NCI-H69 (cell line): ENCODE measurements at places on chromosomes 12 and 14.
A peak's percentile ranks its signal among the peaks of the same experiment; 100 is the strongest.

- peak; percentile 97 for DNase-seq
These were observed 4.4 kb downstream of the TXNRD1 start for GRCh38 chr12:104219908-104220404.

DNA sequence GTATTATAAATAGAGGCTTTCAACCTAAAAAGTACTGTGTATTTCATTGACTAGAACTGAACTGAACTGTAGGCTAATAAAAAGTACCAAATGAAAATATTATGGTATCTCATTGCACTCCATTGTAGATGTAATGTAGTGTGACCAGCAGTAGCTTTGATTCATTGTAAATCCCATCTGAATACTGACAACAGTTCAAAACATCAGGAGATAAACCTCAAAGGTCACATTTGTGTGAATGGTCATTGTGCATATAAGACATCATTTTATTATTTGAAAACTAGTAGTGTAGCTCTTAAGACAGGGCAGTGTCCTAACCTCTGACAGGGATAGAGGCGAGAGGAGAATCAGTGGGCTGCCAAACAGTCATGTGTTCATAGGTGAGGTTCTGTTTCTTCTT is 286.6 kb downstream of the FBXL14 start:
- DNase-seq: no peak

DNA sequence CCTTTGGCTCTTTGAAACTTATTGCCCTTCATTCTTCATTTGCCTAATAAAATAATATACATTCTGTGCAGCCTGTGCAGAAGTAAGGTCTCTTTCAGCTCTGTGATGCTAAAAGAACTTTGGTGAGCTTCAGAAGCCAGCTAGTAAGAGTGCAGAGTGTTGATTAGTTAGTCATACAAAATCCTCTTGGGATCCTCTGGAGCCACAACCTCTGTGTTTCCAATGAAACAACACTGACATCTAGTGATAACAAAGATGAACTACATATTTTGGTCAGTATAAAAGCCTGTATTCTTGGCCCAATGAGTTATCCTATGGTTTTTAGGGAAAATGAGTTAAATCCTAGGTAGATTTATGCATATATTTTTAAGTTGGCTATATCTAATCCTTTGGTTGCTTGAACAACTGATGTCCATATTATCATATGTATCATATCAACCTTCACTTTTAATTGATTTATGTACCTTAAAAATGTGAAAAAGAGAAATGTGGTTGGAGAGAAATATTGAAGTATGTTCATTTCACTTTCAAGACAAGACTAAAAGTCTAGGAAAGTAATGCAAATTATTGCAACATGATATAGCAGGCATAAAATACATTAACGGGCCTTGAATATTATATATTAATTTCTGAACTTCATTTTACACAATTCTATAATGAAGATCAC is 158.4 kb downstream of the KLHL28 start:
- peak; percentile 78 for DNase-seq

DNA sequence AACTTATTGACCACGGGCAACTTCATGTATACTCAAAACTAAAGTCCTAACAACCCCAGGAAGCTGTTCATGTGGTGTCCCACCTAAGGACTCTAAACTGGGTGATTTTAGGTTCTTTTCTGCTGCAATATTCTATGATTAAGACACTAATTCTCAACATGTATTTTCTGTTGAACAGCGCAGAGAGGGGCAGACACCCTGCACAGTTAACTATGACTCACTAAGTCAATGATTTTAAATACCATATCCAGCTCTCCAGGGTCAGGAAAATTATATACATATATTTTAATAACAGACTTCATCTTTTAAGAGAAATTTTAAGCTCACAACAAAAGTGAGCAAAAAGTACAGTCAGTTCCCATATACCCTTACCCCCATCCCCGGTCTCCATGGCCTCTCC is 85.0 kb downstream of the FOXN3 start:
- no peak for DNase-seq

DNA sequence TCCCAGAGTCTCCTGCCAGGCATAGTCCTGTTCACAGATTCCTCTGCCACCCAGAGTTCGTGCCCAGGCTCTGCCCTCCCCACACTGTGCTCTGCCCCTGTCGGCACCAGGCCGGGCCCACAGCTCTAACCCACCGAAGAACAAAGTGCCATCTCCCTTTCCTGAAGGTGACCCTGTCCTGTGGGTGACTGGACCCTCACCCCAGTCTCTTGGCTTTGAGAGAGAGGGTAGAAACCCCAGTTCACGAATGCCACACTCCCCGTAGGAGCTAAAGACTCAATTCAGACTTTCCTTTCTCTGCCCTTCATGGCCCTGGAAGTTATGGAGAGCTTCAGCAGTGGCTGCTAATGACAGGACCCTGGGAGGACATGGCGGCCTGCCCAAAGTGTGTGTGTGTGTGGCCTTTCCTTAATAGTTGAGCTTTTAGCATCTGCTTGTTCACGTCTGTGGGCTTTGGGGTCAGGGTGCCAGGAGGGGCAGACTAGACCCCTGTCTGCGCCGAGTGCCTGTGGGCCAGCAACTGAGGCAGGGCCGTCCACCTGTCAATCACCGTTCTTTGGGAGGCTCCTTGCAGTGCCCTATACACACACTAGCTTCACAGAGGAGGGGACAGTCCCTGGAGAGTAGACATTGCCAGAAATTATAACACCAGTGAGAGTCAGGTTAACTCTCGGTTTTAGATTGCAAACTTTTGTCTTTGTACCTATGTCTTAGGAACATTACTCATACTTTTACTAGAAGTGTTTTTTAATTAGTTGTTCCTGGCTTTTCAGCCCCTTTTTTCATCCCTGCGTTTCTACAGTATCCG is 84.6 kb upstream of the DYNC1H1 start:
- DNase-seq: no peak

- DNase-seq: no peak
These were observed 15.4 kb upstream of the ANKLE2 start for GRCh38 chr12:132776816-132777568.

DNA sequence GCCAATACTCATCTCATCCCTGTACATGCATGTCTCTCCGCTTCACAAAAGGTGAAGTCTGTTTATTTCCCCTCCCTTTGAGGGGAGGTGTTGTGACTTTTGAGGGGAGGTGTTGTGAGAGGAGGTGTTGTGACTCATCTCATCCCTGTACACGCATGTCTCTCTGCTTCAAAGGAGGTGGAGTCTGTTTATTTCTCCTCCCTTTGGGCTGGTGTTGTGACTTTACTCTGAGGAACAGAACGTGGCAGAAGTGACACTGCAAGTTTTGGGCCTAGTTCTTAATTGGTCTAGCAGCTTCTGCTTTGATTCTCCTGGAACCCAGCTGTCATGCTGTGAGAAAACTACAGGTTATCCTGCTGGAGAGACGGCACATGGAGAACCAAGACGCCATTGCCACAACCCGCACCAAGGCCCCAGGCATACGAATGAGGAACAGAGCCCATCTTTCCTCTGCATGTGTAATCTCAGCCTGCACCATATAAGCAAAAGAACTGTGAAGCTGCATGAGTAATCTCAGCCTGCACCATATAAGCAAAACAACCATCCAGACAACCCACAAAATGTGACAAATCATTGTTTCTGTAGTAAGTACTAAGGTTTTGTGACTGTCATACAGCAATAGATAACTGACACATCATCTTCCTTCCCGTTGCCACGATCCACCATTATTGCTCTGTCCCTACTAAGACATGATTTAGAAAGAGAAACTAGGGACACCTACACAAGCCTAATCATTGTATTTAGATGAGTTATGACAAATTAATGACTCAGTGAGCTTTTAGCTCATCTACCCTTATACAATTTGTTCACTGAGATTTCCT is 30.0 kb downstream of the GALNT4 start:
- DNase-seq: no peak

DNA sequence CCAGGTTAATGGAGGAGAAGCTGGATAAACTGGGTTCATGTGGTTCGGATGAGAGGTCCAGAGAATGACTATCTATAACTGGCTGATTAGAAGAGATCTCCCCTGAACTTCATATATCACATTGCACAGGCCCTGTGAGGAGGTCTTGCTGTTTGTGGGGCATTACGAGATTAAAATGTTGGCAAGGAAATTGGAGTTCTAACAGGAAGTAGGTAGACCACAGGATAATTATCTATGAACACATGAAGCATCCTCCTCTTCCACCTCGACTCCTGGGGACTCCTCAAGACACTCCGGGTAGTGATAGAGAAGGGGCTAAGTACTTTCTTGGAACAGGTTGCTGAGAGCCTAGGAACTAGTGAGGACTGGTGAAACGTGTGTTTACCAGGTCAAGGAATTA is 418.8 kb downstream of the KCNH5 start:
- DNase-seq: no peak

DNA sequence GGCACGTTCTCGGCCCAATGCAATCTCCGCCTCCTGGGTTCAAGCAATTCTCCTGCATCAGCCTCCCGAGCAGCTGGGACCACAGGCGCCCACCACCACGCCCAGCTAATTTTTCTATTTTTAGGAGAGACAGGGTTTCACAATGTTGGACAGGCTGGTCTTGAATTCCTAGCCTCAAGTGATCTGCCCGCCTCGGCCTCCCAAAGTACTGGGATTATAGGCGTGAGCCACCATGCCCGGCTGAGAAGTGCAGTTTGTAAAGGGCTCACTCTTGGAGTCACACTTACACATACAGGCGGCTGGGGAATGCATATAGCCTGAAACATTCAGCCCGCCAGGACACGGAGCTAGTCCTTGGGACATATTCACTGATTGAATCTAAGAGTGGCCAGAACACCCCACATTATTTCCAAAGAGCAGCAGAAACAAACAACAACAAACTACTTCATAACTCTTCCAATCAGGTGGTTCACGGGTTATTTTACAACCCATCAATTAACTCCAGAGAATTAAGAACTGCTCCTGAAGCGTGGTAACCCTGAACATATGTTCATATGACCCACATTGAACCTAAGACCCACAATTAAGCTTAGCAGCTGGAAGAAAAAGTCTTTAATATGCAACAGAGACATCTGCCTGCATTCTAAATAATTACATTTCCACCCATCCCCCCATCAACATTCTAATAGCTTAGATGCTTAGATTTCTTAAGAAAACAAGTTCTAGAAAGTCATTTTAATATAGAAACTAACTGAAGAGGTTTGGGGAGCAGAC is 49.2 kb downstream of the SSH1 start:
- peak; percentile 94 for DNase-seq

DNA sequence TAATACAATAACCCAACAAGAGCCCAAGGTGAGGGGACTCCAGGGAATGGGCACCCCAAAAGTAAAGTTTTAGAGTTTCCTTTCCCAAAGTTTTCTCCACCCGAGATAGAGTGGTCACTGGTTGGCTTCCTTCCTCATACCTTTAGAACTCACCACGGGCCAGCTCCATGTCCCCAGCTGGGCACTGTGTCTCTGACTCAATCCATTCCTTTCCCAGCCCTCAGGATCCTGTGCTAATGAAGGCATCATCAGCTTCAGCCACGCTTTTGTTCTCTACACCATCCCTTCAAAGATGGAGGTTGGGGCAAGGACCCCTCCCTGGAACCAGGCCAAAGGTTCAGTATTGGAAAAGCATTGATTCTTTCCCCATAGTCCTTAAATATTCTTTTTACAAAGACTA is 59.8 kb upstream of the VASH1 start:
- DNase-seq: no peak

- DNase-seq: no peak
These were observed 35.1 kb downstream of the EIF2S3B start for GRCh38 chr12:10540776-10541205.

GRCh38 chr12:89874146-89874545 is 165.5 kb upstream of the ATP2B1 start:
- no peak for DNase-seq

- DNase-seq: peak; percentile 64
These were observed 23.1 kb upstream of the NKX2-8 start for GRCh38 chr14:36605506-36605857.

DNA sequence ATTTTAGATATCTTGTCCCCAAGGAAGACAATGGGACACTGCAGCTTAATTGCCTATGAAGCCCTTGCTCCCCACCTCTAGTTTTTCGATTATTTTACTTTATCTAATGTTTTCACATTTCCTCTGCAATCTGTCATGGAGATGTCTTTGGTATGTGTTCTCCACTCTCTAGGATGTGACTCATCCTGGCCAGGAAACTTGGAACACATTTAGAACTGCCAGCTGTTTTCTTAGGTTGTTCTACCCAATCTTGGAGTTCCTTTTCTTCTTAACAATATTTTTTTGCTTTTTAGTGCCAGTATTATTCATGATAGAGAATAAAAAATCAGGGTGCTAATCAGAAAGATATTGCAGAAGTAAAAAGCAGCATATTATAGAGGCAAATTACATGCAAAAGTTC is 101.7 kb upstream of the CLEC14A start:
- DNase-seq: no peak

DNA sequence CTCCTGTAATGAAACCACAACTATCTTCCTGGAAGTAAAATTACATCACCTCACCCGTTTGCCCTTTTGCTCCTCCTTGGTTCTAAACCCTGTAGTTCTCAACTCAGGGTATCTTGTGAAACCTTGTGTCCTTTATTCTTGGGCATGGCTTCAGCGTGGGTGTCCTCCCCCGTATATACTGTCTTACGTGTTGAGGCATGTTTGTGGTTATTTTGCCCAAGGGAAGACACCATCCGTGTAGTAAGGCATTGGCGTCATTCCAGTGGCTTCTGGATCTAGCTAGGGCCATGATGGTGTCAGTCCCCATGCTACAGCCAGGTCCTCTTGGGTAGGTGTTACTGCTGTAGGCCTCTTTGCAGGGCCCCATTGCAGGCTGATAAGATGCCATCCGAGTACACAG is 115.4 kb downstream of the ZFP36L1 start:
- DNase-seq: peak; percentile 18

GRCh38 chr12:76560086-76560491 is 518 bp upstream of the OSBPL8 start:
- DNase-seq: no peak

- DNase-seq: peak; percentile 68
These were observed 22.1 kb upstream of the LRRC9 start for GRCh38 chr14:59897757-59898383.

DNA sequence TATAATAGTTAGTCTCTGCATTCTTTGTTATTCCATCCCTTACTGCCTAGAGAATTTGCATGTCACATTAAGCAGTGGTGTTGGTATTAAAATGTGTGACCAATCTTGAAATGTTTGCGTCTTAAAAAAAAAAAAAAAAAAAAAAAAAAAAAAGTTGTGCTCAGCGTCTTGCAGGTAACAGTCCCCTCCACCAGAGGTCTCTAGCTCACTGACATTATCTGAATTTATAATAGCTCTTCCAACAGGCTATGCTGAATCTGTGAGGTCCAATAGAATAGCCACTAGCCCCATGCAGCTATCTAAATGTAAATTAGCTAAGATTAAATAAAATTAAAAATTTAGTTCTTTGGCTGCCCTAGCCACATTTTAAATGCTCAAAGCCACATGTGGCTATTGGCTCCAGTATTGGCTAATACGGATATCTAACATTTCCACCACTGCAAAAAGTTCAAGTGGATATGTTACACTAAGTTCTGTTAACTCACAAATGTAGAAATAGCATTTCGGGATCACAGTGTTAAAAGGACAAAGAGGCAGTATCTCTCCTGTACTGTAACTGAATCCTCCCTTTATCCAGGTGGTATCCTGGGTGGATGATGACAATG is 28.7 kb downstream of the NKX2-8 start:
- peak; percentile 80 for DNase-seq

DNA sequence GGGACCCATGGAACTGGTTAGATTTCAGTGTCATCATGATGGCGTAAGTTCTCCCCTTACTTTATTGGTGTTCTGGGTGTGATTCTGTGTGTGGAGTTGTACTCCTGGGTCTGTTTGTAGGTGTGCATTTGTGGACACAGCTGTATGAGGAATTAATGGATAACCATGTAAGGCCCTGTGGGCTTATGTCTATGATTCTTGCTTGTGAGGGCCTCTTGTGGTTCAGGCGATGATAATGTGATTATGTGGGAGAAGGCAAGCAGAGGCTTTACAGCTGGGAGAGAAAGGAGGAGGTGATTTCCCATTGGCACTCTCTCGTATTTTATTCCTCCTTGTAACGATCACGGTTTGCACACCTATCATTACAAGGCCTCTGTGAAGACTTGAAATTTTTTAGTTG is 96.1 kb downstream of the SCN8A start:
- DNase-seq: no peak
